Stimulated activated CD4-positive, alpha-beta T cell treated with anti-CD3 and anti-CD28 coated beads, Interleukin-2, amount 100 ng/mL, for 24 hours (primary cell): ENCODE measurements at places on chromosomes 1 and 21.

GRCh38 chr1:1759456-1760344 is 18.6 kb downstream of the NADK start:
- no peak for DNase-seq

- no peak for DNase-seq
Measured at GRCh38 chr1:168623003-168623828, 46.8 kb downstream of the XCL1 start.

GRCh38 chr1:67103548-67103947 is 31.2 kb downstream of the C1orf141 start:
- no peak for DNase-seq

GRCh38 chr1:70025846-70026245 is 179.5 kb downstream of the LRRC40 start:
- no peak for DNase-seq

DNA sequence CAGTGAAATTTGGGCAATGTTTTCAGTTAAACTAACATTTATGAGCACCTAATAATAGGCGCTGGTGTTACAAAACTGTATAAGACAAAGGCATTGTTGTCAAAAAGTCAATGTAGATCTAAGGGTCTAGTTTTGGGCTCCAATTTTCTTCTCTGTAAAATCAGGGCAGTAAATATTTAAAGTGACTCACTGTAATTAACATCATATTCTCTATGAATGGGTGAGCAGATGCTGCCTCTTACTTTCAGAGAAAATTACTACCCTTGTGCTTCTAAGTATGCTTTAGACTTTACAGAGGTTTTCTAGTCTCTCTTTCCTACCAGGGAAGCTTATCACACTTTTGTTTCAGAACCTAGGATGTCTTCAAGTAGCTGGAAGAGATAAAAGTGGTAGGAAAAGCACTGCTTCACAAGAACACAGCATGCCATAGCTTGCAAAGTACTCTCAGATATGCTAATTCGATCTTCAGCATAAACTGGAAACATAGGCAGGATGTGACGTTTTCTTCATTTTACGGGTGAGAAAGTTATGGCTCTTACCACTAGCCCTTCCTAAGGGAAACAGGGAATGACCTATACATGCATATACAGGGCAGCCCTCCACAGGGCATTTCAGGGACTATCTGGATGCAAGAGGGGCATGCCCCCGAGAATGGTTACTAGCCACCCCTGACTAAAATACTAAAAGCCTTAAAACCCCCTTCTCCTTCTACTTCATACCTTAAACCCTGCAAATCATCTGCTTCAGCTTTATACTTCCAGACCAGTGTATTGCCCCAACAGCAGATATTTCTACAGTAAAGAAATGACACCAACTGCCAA is 2.6 kb downstream of the C1orf116 start:
- no peak for DNase-seq

DNA sequence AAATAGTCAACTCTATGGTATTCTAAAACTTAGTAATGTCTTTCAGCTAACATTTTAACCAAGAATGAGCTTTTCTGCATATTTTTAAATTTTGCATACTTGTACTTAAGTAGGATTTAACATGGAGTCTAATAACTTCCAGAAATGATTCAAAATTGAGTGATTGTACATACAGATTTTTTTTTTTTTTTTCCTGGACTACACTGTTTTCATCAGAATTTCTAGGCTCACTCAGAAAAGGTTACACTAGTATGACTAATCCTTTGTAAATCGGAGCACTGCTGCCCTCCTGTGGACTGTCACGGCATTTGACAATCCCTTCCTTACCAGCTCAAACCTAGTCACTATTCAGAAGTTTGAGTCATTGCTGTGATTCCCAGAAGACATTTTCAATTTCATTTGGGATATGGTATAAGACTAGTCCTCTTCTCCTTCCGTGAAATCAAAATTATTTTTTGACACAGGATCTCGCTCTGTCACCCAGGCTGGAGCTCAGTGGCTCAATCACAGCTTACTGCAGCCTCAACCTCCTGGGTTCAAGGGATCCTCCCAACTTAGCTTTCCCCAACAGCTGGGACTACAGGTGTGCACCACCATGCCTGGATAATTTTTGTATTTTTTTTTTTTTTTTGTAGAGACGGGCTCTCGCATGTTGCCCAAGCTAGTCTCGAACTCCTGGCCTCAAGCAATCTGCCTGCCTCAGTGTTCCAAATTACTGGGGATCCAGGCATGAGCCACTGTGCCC is 45.5 kb downstream of the CD46 start:
- DNase-seq = peak; percentile 87

- DNase-seq = no peak
Measured at GRCh38 chr1:21896652-21897532, 40.2 kb downstream of the HSPG2 start.

GRCh38 chr1:176469450-176470010 is 6.6 kb downstream of the PAPPA2 start:
- no peak for DNase-seq

DNA sequence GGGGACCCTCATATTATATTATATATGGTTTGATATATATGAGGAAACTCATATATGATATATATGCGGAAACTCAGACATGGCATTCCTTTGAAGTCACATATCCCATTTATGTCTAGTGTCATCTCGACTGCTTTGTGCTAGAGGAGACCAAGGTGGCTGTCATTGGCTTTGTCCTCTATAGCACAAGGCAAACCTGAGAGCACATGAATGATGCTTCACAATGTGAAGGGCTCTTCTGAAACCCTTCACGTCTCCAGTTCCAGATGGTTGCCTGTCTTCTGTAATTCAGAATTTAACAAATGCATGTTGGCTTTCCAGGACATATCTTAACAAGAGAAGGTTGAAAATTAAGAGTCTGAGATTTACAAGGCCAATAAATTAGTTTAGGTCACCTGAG is 303.6 kb downstream of the BARHL2 start:
- no peak for DNase-seq

DNA sequence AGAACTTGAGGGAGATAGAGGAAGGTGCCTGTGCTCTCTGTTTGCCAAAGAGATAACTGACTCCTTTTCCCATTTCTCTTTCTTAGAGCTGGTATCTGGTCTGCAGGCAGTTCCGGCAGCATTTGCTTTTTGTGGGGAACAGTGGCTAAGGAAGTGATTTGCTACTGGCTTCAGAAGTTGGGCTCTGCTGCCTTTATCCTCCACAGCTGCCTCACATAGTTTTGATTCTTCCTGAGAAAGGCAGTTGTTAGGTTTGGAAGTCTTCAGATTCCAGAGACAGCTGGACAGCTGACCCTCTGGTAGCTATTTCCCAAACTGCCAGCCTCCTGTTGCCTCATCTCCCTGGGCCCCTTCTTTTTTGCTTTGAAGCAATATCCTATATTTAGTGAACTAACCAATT is 62.6 kb upstream of the MACF1 start:
- no peak for DNase-seq

DNA sequence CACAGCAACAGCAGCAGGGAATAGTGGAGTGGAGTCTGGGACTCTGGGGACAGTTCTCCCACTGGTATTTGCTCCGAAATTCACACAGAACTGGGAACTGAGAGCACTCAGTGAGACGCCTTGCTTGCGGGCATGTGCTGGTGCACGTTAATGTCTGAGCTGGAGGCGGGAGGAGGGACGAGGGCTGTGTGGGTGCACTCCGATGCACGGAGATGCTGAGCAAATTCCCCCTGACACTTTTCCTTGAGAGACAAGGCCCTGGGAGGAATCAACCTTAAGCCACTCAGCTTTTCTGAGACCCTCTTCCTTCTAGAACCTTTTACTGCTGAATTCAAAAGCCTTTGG is 2.8 kb downstream of the RGS8 start:
- DNase-seq = no peak
